Stimulated activated CD4-positive, alpha-beta T cell treated with anti-CD3 and anti-CD28 coated beads, Interleukin-2, amount 100 ng/mL, for 24 hours (primary cell): ENCODE measurements at places on chromosomes 1 and 21.

DNA sequence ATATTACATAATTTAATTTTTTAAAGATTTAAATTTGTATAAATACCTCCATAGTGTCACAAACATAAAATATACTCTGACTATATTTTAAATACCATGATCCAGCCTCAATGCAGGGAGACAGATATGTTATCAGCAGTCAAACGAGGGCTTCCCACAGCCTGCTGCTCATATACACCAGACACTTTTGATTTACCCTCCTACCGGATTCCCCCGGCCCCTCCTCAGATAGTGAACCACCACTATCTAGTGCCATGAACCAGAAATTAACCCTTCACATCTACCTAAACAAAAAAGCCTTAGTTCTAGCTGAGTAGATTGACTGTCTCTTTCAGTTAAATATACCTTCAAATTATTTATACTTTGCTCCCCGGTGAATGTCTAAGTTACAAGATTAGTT, 52.4 kb upstream of the C1orf53 start:
- DNase-seq: no peak

DNA sequence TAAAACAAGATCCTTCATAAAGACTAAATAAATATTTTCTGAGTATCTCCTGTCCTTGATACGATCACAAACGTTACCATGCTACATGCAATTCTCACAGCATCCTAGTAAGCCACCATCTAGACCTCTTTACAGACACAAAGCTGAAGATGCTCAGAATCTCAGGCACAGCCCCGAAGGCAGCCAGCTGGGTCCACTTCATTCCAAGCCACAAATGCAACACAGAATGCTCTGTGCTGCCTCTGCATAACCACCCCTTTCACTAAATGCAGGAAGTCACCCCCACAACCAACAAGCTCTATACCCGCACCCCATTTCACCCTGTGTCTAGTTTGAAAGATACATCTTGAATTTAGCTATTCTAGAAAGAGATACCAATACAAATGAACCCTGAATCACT, 12.9 kb downstream of the RCAN1 start:
- no peak for DNase-seq

GRCh38 chr1:118254001-118254400, 69.0 kb upstream of the SPAG17 start:
- DNase-seq: no peak

DNA sequence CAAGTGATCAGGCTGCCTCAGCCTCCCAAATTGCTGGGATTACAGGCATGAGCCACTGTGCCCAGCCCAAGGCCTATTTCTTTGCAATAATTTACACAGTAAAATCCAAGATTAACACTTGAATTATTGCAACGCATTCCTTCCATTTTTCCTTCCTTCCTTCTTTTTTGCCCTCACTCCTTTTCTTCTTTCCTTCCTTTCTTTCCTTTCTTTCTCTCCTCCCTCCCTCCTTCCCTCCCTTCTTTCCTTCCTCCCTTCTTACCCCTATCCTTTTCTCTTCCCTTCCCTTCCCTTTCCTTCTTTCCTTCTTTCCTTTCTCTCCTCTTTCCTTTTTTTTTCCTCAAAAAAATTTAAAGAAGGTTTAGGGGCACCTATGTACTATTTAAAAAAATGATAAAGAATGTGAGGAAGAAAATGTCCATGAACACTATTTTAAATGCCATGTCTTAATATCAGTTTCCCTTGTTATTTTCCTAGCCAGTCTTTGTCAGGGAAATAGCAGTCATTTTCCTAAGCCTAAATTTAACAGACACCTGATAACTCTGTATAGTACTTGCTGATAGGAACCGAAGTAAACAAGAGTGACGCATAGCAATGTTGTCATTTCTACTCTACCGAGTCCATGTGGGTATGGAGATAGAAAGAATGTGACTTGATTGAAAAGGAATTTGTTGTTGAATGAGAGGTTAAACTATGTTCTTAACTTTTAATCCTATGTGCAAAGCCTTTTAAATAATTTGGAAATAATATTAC, 79.8 kb upstream of the HMCN1 start:
- DNase-seq: no peak

- DNase-seq: no peak
Measured at GRCh38 chr1:4977701-4978100, 323.3 kb downstream of the AJAP1 start.

DNA sequence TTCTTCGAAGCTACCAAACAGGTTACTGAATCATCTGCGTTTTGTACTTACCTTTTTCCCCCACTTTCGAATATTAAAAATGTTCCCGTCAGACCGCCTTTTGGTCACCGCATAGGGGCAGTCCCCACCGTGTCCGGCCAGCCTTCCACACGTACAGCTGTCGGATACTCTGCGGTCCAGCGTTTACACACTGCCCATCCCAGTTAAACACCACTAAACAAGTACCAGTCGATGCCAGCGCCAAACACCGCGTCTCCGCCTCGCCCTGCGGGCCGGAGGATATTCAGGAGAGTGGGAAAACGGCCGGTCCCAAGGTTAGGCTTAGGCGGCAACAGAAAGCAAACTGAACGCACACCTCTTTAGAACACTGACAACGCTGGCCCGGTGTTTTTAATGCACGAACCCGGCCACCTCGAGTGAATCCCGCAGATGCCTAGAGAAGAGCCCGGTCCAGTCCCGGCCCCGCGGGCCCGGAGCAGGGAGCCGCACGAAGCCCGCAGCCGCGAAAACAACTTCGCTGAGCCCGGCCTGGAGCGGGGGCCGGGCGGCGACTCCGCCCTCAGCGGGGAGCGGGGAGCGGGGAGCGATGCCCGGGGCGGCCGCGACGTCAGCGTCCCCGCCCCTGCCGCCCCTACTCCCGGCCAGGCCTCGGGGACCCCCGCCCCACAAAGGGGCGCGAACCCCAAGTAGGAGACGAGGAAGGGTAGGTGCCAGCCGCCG, 730 bp upstream of the PHF13 start:
- no peak for DNase-seq
